ENCODE measurements at places on chromosomes 12 and 14. TPM values are rescaled to one million over a fixed set of nuclear protein-coding genes. Genes with fewer than 3 reads are reported as not detected.
A peak's percentile ranks its signal among the peaks of the same experiment; 100 is the strongest.

The PRH1 gene
- total RNA-seq, result 26.9 TPM

The GCH1 gene
- 53.9 TPM for total RNA-seq

The PMCH gene
- total RNA-seq, result 1.6 TPM

The PIK3C2G gene
- total RNA-seq, result not detected

The IFNG-AS1 gene
- 9.3 TPM for total RNA-seq

The EML5 gene
- 0.69 TPM for total RNA-seq

DNA sequence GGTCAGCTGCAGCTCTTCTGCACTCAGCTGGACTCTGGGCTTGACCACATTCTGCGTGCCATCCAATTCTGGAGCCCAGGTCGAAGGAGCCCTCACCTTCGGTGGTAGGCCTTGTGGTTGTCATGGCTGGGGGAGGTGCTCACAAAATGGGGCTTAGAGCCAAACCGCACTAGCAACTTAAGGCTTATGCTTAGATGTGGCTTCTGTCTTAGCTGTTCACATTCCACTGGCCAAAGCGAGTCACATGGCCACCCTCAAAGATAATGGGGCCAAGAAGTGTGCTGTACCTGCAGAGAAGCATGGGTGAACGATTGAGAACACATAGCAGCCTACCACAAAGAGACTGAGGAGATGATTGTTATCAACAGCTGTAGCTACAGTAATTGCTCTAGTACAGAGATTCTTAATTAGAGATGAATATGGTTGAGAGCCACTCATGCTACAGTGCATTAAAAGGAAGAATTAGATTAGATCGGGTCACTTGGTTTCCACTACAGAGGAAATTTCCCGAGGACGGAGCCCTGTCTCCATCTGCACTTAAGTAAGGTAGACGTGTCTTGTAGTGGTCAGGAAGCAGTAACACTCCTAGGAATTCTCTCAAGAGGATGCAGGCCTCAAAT lies 334.6 kb upstream of the FKBP4 start:
- H3K4me1 ChIP-seq, result no peaks in the 10 kb centered on the region
- no peaks in the 10 kb centered on the region for H3K36me3 ChIP-seq
- H3K27ac ChIP-seq, result no peak overlapping the region
- no peak overlapping the region for H3K4me3 ChIP-seq
- DNase-seq, result no peak
- no peaks in the 10 kb centered on the region for H3K27me3 ChIP-seq

- no peak for DNase-seq
- H3K4me3 ChIP-seq, result no peak overlapping the region
- peaks cover 69% of the 10 kb centered on the region for H3K4me1 ChIP-seq
- H3K36me3 ChIP-seq, result peaks cover 68% of the 10 kb centered on the region
- no peaks in the 10 kb centered on the region for H3K27me3 ChIP-seq
- H3K27ac ChIP-seq, result peak overlapping the region; percentile 79
These were observed 13.3 kb downstream of the SELPLG start for GRCh38 chr12:108620236-108620879.

DNA sequence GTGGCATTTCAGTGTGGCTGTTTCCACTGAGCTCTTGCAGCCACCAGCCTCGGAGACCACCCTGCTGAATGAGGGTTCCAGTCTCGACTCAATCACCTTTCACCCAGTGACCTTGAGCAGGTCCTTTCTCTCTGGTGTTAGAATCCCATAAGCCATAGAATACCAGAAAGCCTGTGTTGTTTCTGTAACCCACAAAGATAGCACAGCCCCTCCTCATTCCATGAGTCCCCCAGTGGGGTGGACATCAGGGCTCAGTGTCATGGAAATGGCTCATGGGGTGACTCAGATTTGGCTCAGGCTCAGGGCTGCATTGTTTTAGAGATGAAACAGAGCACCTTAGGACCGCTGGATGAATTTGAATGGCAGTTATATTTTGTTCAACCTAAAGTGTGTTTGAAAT lies 171.5 kb downstream of the PTPN11 start:
- no peak overlapping the region for H3K27ac ChIP-seq
- H3K27me3 ChIP-seq, result no peaks in the 10 kb centered on the region
- no peaks in the 10 kb centered on the region for H3K36me3 ChIP-seq

DNA sequence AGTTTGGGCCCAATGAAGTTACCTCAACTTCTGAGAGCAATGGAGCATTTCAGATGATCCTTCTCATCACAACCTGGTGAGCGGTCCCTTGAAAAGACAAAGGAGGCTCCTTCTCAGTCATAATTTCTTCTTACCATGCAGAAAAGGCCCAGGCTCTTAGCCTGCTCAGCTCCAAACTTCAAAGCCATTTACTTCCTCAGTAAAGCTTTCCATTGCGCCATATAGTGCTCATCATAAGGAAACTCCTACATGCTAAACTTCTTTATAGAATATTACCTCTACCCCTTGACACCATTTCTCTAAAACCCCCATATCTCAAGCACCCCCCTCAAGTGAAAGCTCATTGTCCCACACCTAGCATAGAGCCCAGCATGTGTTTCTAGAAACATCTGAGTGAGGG lies 127.1 kb downstream of the GTF2A1 start:
- H3K27ac ChIP-seq, result no peak overlapping the region
- no peaks in the 10 kb centered on the region for H3K27me3 ChIP-seq
- no peaks in the 10 kb centered on the region for H3K36me3 ChIP-seq
- H3K4me3 ChIP-seq, result no peak overlapping the region

GRCh38 chr12:58584880-58585279 lies 335.4 kb downstream of the LRIG3 start:
- no peak for DNase-seq
- no peaks in the 10 kb centered on the region for H3K36me3 ChIP-seq
- H3K4me3 ChIP-seq, result no peak overlapping the region
- H3K27me3 ChIP-seq, result no peaks in the 10 kb centered on the region
- H3K27ac ChIP-seq, result no peak overlapping the region

DNA sequence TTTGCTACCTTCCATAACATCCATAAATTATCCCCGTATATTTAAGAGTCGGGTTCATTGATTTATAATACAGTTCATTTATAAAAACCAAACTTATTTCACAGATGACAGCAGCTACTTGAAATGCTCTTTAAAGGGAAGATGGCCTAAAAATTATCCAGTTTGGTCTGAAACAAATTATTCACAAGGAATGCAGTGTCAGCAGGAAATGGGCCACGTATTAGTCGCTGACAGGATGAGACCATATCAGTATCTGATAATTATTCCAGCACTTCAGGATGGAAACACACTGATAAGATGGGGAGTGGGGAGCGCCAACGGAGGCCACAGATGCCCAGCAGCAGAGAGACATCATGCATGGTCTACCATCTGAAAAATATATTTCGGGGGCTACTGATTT lies 60.5 kb upstream of the TMEM132D start:
- H3K27ac ChIP-seq, result no peak overlapping the region
- no peak for DNase-seq
- H3K4me3 ChIP-seq, result no peak overlapping the region
- H3K27me3 ChIP-seq, result no peaks in the 10 kb centered on the region

GRCh38 chr12:39033782-39034181 lies 128.4 kb upstream of the CPNE8 start:
- no peak overlapping the region for H3K4me3 ChIP-seq
- H3K27ac ChIP-seq, result no peak overlapping the region
- no peaks in the 10 kb centered on the region for H3K4me1 ChIP-seq
- H3K27me3 ChIP-seq, result no peaks in the 10 kb centered on the region
- no peaks in the 10 kb centered on the region for H3K36me3 ChIP-seq

GRCh38 chr12:100138803-100139098 lies 3.9 kb downstream of the BLTP3B start:
- H3K27ac ChIP-seq, result no peak overlapping the region
- no peak for DNase-seq
- H3K27me3 ChIP-seq, result no peaks in the 10 kb centered on the region
- no peaks in the 10 kb centered on the region for H3K36me3 ChIP-seq

DNA sequence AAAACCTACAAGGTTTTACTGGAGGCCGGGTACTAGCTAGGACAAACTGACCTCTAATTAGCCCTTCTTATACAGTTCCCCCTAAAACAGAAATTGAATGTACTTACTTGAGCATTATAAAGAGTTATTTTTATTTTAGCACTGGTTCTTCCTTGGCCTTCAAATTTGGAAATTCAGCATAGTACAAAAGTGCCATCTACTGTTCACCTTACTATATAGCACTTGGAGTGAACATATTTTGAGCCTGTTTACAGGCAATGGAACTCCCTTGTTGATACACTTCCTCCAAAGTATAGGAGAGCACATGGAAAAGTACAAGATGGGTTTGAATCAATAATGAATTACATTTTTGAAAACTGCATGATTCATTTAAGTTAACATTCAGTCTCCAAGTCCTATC lies 3.9 kb upstream of the POC1B start:
- no peak overlapping the region for H3K4me3 ChIP-seq
- H3K36me3 ChIP-seq, result no peaks in the 10 kb centered on the region
- no peak overlapping the region for H3K27ac ChIP-seq
- no peaks in the 10 kb centered on the region for H3K27me3 ChIP-seq
- DNase-seq, result no peak

GRCh38 chr14:67004521-67004920 lies 184.7 kb upstream of the GARIN2 start:
- H3K4me1 ChIP-seq, result no peaks in the 10 kb centered on the region
- H3K27ac ChIP-seq, result no peak overlapping the region
- no peak overlapping the region for H3K4me3 ChIP-seq
- H3K27me3 ChIP-seq, result no peaks in the 10 kb centered on the region
- no peak for DNase-seq

GRCh38 chr14:95319312-95320077 lies at the start of gene CLMN:
Gene CLMN, minus strand, starts transcription at chr14:95319908. Its CDS starts 116 bp downstream, at chr14:95319792.
- no peak within 1 kb of the TSS for H3K4me3 ChIP-seq
- DNase-seq, result peak; percentile 10
- peaks cover 14% of the 10 kb centered on the region for H3K27me3 ChIP-seq
- H3K36me3 ChIP-seq, result no peaks in the 10 kb centered on the region

DNA sequence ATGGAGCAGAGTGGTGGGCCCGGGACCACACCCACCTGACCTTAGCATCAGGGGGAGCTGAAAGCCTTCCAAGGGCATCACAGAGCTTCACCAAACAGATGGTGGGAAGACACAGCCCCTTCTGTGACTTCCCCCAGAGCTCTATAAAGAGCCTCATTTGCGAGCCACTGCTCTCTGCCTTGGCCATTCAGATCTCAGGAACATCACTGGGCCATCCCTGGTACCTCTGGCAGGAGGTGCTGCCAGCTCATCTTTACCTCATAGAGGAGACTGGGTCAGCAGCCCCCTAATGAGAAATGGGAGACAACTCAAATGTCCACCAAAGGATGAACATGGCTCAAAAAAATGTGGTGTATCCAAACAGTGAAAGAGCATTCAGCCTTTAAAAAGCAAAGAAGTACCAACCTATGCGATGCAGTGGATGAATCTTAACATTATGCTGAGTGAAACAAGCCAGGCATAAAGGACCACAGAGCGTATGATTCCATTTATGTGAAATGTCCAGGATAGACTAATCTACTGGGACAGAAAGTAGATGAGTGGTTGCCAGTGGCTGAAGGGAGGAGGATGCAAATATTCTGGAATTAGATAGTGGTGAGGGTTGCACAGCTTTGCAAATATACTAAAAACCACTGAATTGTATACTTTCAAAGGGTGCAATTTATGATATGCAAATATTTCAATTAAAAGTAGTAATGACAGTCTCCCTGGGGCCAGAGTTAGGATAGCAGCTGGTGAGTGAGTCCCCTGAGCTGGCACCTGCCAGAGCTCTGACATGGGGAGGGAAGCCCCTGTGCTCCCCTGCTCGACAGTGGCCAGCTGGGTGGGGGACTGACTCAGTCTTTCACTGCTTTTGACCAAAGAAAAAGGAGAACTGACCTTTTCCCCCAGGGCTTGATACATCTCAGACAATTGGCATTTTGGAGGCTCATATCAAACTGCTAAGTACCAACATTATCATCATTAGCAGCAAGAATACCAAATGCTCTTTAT lies 116.6 kb downstream of the GCH1 start:
- no peaks in the 10 kb centered on the region for H3K36me3 ChIP-seq
- no peaks in the 10 kb centered on the region for H3K4me1 ChIP-seq
- no peak overlapping the region for H3K27ac ChIP-seq
- no peak for DNase-seq
- no peak overlapping the region for H3K4me3 ChIP-seq
- no peaks in the 10 kb centered on the region for H3K27me3 ChIP-seq

DNA sequence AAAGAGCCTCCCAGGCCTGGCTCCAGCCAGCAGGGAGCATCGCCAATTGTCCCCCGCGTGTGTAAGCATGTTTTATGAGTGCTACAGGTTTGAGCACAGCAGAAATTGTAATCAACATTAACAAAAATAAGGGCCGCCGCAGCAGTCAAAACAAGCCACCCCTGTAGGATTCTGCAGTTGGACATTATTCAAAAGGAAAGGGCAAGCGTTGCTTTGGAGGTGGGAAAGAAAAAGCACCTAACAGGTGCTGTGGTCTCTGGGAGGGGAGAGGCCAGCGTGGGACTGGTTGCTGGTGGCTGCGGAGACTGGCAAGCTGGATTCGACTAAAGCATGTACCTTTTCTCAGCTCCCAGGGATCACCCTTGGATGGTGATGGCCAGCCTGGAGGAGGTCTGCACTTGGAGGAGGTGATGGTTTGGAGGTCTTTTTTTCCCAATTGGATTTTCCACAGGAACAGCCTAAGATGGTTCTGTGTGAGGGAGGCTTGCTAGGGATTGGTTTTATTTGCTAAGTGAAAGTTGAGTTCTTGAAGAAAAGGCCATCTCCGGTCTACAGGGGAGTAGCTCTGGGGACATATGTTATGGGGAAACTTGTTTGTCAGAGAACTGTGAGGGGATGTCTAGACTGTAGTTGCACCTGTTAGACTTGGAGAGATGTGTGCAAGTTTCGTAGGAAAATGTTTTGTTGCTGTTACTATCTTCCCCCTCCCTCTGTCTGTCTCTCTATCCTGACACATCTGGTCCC lies 2.0 kb downstream of the DYRK2 start:
- peak overlapping the region; percentile 69 for H3K27ac ChIP-seq
- H3K4me1 ChIP-seq, result peaks cover 63% of the 10 kb centered on the region
- no peaks in the 10 kb centered on the region for H3K27me3 ChIP-seq
- peaks cover 10% of the 10 kb centered on the region for H3K36me3 ChIP-seq
- peak; percentile 25 for DNase-seq

GRCh38 chr14:104677512-104678332 lies 11.7 kb upstream of the INF2 start:
- H3K27ac ChIP-seq, result no peak overlapping the region
- peaks cover 20% of the 10 kb centered on the region for H3K4me1 ChIP-seq
- H3K36me3 ChIP-seq, result no peaks in the 10 kb centered on the region
- no peaks in the 10 kb centered on the region for H3K27me3 ChIP-seq

DNA sequence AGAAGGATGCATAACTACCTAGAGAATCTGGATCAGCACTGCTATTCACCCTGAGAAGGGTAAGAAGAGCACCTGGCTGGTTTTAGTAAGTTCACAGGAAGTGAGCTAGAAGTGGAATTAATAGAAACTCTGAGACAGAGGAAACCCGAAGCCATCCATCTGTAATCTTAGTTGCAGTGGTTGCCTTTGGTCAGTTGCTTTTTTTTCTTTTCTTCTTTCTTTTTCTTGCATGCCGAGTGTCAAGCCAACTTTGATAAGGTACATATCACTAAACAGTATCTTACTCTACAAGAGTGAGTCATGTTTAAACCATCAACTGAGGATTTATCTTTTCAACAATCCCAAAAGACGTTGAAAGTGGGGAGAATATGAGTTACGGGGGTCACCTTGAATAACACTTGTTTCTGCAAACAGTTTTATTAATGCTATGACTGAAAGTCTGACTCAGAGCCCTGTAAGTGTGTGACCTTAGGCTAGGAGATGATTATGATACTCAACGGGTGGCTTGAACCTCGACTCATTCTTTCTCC lies 26.7 kb downstream of the C12orf75 start:
- no peaks in the 10 kb centered on the region for H3K27me3 ChIP-seq
- no peaks in the 10 kb centered on the region for H3K36me3 ChIP-seq
- peak overlapping the region; percentile 54 for H3K4me3 ChIP-seq
- H3K27ac ChIP-seq, result no peak overlapping the region
- H3K4me1 ChIP-seq, result peaks cover 4% of the 10 kb centered on the region

Measured in CD4-positive, CD25-positive, alpha-beta regulatory T cell (primary cell).